ENCODE measurements at places on chromosomes 12 and 14.

DNA sequence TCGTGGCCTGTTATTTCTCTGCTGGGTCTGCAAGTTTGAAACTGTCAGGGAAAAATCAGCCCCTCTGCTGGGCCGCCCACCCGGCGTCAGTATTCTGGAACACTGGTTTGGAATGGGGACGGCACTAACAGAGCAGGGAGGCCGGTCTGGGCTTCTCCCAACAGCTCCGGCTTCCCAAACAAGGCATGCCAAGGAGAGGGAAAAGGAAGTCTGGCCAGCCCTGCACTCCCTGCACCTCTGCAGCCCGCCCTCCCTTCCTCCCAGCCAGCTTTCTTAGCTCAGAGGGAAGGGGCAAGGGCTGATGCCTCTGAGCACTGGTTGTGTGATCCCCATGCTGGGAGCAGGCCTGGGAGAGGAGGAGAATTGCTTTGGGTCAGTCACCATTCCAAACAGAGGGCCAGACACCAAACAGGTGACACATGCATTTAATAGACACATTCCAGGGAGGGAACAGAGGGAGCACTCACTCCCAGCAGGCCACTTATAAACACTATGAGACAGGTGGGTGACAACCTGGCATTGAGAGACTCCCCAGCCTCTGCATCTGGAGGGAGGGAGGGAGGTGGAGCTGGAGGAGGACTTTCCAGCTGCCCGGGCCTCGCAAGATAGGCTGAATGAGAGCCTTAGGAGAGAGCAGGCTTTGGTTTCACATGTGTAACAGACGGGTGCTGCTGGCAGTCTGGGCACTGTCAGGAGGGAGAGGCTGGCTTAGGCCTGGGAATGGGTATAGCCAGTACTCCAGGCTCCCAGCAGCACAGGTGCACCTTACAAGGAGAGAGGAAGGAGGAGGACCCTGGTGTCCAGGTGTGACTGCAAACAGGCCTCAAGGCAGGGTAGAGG lies 10.3 kb downstream of the KRT75 start:
- peak; percentile 78 for DNase-seq

- DNase-seq, result no peak
These were observed 2.1 kb downstream of the TNFAIP2 start for GRCh38 chr14:103125098-103126070.

DNA sequence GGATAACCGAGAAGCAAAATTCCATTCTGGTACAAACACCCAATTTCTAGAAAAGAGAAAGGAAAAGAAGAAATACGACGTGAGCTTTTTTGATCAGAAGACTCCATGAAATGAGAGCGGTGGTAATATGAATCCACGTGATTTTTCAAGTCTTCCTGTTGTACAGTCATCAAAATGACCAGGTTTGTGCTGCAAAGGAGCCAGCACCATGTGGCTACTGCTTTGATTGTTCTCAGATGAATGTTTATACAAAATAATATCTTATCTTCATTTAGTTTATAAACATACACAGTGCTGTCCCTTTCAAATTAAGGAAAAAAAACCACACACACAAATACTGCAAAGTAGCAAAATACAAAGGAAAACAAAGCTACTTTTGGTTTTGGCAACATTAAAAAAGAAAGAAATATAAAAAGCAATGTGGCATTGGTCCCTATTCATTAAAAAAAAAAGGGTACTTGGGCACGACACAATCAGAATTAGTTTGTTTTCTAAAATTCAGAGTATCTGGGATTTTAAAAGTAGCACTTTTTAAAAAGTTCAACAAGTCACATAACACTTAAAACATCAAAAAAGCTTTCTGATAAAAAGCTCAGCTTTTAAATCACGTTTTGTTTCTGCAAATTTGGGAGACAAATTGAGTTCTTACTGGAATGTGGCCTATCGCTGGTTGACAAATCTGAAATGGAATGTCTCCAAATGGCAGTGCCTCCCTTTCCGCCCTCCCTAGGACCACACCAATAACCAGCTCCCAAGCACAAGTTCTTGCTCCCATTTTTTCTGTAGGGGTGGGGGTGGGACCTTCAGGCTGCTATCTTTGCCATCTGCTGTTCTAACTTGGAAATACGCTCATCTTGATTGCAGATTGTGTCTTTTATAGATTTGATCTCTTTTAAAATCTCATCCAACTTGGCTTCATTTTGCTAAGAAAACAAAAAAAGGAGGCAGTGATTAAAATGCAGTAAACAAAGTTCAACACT lies 13.2 kb upstream of the SELPLG start:
- DNase-seq, result no peak

DNA sequence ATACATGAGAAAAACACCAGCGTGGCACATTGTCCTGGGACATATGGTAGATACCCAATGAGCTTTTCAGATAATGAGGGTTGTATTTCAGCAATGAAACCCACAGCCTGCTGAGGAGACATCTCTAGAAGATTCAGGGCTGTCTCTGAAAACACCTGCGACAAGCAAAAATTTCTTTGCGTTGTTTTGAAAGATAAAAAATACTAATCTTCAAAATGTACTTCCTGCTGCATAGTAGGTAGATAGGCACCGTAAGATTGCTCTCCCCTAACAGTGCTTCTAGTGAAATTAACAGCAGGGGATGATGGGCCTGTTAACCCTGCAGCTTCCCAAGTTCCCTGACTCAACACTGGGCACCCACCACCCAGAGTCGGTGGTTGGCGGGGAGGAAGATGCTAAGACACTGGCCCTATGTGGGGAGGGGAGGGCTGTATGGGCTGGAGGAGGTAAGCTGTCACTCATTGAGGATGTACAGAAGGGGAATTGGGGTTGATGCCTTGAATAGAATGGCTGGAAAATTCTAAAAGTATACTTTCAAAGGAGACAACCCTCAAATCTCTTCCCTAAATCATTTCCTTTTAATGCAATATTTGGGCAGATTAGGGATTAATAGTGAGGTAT lies 20.0 kb downstream of the ZFP36L1 start:
- DNase-seq, result no peak

GRCh38 chr12:5171701-5172100 lies 128.0 kb downstream of the KCNA5 start:
- no peak for DNase-seq

- DNase-seq, result no peak
These were observed 941 bp upstream of the STAB2 start for GRCh38 chr12:103586132-103586531.

- no peak for DNase-seq
These were observed 7.8 kb downstream of the SLC38A1 start for GRCh38 chr12:46260913-46261476.

DNA sequence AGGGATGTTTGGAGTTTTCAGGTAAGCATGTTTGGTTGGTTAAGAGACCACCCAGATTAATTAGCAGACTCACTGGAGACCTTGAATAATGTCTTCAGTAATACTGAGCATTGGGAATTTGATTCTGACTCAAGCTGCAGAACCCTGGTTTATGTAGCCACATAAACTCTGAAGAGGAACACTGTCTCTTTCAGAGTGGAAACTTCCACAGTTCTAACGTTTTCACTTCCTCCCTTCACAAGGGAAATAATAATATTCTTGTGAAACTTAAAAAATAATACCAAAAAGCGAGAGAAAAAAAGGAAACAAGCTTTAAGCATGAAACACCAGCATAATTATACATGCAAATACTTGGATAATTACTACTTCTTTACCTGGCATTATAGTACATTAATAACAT lies 40.0 kb upstream of the ST8SIA1 start:
- DNase-seq, result no peak

DNA sequence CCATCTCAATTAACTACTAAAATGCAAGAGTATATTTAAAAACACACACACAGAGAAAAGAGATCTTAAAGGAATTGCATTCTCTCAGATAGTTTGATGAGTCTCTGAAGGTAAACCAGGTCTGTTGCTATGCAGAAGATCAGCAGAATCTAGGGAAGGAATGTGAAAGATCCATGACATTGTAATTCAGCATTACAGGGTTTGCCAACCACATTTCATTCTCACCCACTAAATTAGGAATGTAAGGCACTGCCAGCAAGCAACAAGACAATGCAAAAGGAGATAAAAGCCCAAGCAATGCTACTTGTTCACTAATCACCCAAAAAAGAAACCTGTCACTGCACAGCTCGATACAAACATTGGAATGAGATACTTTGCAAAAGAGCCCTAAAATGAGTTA lies 106.3 kb downstream of the LRIG3 start:
- DNase-seq, result no peak

- DNase-seq, result no peak
These were observed 18.5 kb downstream of the HIP1R start for GRCh38 chr12:122853582-122854245.

DNA sequence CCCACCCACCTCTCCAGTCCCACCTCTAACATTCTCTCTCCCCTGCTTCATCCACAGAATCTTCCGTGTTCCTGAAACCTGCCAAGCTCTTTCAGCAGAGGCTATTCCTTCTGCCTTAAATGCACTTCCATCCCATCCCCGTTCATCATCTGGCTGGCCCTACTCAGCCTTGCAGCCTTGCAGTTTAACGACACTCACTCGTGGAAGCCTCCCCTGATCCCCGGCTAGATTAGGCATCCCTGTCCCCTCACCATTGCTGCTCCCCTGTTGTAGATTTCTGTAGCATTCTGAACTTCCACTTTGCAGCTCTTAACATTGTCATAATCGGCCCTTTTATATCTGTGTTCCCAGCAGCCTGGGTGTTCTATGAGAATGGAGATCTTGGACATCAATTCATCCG lies 280.5 kb upstream of the NOS1 start:
- DNase-seq, result no peak

DNA sequence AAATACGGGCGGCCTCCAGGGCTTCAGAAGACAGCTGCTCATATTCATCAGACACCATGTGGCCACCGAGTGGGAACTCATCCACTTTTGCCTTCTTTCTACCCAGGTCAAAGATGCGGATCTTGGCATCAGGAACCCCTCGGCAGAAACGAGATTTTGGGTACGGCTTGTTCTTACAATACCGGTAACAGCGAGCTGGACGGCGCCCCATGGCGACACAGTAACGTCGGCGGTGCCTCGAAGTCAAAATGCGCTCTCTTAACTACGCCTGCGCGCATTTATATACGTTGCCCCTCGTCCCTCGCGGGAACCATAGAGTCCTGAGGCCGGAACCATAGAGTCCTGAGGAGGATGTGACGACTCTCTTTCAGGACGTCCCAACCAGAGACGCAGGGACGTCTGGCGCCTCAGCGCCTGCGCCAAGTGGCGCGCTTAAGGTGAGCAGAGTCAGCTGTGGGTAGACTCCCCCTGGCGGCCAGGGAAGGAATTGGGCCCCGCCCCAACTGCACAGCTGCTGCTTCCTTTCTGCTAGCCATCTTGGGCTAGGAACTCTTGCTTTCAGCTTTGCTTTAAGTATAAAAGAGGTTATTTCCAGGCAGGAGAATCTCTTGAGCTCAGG lies at the start of gene RPL10L:
RPL10L (minus strand) TSS at position 256 of the 619 bp plus-strand sequence; CDS start at position 211, 45 bp downstream.
- DNase-seq, result no peak

- DNase-seq, result no peak
These were observed 79.6 kb upstream of the PSMA6 start for GRCh38 chr14:35212471-35213142.

DNA sequence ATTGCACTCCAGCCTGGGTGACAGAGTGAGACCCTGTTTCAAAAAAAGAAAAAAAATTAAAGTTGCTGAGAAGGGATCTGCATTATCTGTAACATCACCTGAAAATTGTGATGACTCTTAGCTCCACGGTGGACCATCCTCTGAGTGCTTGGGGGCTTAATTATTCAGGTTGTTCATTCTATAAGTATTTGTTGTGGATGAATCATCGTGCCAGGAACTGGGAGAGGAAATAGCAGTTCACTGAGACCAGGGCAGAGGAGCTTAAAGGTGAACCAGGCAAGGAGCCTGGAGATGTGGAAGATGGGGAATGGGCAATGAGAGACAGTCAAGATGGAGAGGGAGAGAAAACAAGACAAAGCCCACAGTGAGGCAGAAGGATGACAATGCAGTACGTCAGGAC lies 25.5 kb upstream of the GSC start:
- DNase-seq, result no peak

DNA sequence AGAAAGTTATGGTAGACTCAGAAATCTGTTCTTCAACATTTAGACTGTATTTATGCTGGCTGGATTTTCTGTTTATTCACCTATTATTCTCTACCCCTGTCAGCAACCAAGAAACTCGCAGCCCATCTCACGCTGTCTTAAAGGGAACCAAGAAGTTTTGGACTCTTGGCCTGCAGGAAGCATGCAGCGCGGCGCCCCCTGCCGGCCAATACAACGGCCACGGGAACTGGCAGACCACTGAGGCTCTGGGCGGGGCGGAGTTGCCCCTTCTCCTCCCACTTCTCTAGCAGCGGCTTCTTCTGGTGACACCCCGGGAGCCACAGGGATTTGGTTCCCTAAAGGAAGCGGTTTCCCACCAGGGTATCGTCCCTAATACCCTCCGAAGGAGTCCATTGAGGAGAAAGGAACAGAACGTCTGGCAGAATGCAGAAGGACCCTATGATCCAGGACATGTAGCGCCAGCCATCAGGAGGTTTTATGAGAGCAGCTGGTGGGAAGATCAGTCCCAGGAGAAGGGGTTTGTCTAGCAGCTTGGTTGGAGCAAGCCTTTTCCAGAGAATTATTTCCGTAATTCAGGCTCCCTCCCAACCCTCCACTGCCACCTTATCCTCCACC lies 21.0 kb upstream of the RNASE2 start:
- DNase-seq, result no peak

DNA sequence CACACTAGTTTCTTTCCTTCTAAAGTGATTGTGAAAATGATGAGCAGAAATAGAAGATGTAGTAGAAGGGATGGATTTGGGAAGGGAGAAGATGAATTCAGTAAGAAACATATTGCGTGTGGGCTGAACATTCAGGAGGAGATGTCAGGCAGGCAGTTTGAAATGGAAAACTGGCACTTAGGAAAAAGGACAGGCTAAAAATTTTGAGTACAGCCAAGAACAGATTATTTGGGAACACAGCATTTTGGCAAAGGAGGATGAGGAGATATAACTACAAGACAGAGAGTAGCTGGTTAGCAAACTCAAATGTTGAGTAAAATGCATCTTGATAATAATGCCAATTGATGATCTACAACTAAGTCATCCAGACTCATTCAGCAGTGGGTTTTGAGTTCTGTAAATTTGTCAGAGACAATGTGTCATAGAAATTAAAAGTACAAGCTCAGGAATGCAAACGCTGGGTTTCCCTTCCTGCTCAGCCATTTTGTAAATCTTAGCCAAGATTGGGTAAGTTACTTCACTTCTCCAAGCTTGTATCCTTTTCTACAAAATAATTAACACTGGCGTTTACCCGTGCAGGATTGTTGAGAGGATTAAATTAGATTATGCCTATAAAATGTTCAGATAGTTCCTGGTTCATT lies 255.0 kb downstream of the NAV3 start:
- no peak for DNase-seq

DNA sequence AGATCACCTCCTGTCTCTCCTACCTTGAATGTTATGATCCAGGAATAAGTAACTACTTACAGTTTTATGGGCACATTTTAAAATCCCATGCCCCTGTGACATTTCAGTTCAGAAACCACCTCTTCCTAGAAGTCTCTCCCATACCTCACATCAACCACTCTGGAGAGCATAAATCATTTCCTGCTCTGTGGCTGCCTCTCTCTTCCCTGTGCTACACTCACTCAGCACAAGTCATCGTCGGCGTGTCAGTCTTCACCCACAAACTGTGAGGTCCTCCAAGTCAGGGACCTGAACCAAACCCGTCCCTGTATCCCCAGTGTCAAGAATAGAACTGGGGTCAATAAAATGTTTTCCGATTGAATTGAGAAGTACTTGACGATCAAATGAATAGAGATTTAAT lies 863.3 kb downstream of the BCL11B start:
- no peak for DNase-seq

GRCh38 chr12:30974746-30975500 lies 48.4 kb downstream of the TSPAN11 start:
- no peak for DNase-seq
